ENCODE measurements at places on chromosomes 3 and 15.

DNA sequence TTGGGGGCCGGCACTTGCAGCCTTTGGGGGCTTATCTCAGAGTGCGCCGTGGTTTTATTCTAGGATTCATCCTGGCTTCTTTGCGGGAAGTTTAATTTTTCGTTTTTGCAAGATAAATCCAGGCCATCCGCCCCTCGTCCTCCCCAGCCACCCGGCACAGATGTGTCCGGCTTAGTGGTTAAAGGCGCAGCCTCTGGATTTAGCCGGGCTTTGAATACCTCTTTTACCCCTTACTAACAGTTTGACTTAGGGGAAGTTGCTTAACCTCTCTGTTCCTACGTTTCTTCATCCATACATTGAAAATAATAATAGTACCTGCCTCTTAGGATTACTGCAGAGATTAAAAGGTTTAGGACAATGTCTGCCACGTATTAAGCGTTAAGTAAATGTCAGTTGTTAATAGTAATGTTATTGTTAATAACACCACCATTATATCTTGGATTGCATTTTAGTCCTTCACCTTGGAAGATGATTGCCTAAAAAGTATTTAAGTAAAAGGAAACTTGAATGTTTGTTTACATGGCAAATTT, 714 bp downstream of the ECT2 start:
- no peak for DNase-seq

DNA sequence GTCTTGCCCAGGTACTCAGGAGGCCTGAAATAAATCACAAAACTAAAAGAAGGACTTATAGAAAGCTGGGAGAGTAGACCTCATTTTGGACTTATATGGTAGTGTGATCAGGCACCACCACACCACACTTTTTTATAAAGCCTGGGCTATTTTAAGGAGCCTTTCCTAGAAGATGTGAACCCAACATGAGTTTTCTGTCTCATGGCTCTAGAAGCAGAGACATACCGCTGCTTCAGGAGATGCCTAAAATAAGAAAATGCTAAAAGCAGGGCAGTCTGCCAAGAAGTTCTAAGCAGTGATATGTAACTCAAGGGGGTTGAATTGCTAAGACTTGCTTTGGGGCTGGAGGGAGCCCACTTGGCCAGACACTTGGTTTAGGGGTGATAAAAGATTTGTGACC, 49.6 kb downstream of the SUMF1 start:
- no peak for DNase-seq

- no peak for DNase-seq
Measured at GRCh38 chr3:52061121-52061910, 4.9 kb upstream of the DUSP7 start.

GRCh38 chr3:71724584-71725270, 475 bp downstream of the EIF4E3 start:
- no peak for DNase-seq
